ENCODE measurements at places on chromosomes 13 and 19.
A peak's percentile ranks its signal among the peaks of the same experiment; 100 is the strongest.

DNA sequence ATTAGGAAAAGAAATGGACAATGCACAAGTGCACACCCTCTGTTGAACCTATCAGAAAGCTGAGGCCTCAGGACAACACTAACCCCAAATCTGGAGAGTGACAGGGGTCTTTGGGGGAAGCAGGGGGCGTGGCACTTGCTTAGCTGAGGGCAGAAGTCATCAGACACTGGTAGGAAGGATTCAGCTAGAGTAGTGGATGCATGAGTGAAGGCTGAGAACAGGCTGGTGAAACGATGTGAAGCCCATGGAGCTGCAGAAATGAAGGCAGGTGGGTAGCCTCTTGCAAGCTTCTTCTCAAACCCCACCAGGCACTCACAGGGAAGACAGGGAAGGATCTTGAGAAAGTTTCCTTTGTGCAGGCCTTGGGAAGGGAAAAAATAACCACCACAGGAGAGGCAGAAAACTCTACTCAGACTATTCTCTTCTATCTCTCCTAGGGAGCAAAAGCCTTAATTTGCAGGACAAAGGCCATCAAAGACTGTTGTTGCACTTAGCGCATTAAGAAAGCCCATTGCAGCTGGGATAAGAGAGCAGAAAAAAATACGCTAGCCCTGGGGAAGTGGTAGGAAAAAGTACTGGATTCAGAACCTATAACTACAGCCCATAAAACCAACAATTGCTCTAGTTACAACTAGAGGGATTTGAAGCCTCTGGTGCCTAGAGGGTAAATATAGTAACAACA is 193.3 kb upstream of the ZNF536 start:
- no peak for DNase-seq

GRCh38 chr13:103517066-103517767 is 451.0 kb upstream of the SLC10A2 start:
- peak; percentile 72 for DNase-seq

- no peak for DNase-seq
Measured at GRCh38 chr13:91303031-91303430, 44.5 kb upstream of the MIR17HG start.

DNA sequence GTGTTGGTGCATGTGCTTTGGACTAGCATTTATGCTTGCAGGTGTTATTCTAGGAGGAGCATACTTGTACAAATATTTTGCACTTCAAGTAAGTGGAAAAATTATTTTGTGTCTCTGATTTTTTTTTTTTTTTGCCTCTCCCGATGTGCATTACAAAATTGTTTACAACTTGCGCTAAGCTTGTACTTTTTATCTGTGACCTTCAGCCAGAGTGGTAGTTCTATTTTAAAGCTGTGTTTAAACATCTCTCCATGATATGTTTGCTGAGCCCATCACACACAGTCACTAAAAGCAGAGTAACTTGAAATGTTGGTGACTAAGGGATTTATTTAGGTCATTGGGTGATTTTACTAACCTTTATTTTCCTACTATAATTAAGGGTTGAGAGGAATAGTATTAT is 20.8 kb downstream of the ITM2B start:
- DNase-seq = peak; percentile 43

- DNase-seq = no peak
Measured at GRCh38 chr19:1070931-1071791, 4.2 kb downstream of the ARHGAP45 start.

GRCh38 chr19:5985098-5985783 is 7.3 kb upstream of the RANBP3 start:
- no peak for DNase-seq
